ENCODE measurements at places on chromosomes 16 and 17.

GRCh38 chr17:64332502-64332901, 58.2 kb downstream of the PECAM1 start:
- DNase-seq = no peak

DNA sequence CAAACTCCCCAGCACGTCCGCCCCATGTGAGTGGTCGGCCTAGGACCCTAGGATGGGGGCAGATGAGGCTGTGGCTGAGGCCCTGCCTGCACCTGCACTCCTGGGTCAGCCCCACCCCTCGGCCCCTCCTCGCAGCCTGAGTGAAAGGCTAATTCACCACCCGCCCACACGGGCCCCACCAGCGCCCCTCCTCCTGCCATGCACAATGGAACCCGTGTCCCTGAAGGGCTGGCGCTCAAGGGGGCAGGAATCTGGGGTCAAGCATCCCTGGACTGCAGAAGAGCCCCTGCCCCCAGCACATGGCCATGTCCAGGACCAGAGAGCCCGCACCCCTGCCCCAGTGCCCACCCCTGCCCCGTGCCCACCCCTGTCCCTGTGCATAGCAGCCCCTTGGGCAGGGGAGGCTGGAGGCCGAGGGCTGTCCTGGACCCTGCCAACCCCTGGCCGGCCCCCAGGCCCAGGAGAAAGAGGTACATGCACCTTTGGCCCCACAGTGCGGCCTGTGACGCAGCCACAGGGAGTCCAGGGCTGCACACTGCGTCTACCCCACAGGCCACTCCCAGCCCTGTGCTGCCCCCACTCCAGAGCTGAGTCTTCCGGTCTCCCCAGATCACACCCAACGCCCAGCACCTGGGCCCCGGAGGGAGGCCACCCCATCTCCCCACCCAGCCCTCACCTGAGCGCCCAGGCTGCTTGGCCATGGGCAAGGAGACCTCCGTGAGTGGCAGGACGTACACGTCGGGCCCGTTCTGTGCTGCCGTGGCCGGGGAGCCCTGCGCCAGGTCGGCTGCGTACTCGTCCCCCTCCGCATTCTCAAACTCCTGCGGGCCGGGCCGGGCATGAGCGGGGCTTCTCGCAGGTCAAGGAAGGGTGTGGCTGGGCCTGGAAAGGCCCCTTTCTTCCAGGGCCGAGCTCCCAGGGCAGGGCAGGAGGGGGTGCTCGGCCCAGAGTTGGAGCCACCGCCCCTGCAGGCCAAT, 34.6 kb upstream of the PVALEF start:
- DNase-seq = no peak

GRCh38 chr16:27677263-27677662, 127.3 kb downstream of the KATNIP start:
- no peak for DNase-seq

DNA sequence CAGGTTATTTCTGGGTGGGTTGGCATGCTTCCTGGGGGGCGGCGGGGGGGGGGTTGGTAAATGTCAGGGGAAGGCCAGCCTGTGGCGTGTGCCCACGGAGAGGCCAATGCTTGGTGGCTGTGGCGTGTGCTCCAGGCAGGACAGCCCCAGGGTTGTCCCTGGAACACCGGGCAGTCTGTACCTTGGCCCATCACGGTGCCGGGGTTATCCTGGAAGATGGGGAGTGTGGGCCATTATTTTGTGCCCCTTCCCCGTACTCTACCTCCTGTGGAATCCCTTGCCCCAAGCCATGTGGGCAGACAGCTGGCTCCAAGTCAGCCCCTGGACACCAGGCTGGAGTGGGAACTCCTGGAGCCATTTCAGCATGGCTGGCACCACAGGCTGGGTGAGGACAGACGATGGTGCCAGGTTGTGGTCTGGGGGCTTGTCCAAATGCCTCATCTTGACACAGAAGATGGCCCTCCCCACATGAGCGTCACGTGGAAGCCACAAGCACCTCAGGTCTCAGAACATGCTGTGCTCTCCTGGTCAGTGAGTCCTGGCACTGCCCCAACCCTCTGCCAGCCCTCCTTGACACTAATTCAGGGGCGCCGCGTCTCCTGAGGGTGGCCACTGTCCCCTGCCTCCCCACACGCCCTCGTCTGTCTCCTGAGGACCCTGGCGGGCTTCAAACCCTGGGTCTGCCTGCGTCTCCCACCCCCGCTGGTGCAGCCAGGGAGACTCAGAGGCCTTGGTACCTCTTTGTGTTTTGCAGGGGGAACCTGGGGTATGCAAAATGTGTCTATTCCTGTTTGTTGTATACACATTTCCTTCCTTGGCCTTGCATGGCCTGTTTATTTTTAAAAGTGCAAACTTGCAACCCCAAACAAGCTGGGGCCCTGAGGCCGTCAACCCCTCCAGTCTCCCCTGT, 4.3 kb downstream of the SLC16A3 start:
- no peak for DNase-seq

- no peak for DNase-seq
Observed at GRCh38 chr16:57504001-57504400, 17.7 kb upstream of the DOK4 start.

GRCh38 chr17:40555296-40556190, 9.7 kb downstream of the CCR7 start:
- DNase-seq = no peak

GRCh38 chr17:60102632-60103096, 23.9 kb upstream of the HEATR6 start:
- DNase-seq = no peak

DNA sequence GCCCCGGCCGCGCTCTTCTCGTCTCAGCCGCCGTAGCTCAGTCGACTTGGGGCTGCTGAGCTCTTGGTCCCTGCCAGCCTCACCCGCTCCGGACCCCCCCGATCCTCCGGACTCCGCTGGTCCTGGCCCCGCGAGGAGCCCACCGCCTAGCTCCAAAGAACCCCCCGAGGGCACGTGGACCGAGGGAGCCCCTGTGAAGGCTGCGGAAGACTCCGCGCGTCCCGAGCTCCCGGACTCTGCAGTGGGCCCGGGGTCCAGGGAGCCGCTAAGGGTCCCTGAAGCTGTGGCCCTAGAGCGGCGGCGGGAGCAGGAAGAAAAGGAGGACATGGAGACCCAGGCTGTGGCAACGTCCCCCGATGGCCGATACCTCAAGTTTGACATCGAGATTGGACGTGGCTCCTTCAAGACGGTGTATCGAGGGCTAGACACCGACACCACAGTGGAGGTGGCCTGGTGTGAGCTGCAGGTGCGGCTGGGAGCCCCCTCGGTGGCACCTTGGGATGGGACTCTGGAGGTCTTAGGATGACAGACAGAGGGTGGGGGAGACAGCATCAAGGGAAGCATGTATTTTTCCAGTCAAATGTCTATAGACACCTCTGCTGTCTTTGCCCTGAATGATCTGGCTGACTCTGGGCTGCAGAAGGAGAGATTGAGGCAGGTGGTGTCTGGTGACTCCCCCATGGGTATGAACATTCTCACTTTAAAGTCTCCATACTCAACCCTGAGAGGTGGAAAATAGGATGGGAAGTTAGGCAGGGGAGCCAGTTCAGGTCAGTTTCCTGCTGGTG, 635 bp downstream of the WNK4 start:
- no peak for DNase-seq

GRCh38 chr17:38315497-38315896, 18.5 kb downstream of the MRPL45 start:
- no peak for DNase-seq

DNA sequence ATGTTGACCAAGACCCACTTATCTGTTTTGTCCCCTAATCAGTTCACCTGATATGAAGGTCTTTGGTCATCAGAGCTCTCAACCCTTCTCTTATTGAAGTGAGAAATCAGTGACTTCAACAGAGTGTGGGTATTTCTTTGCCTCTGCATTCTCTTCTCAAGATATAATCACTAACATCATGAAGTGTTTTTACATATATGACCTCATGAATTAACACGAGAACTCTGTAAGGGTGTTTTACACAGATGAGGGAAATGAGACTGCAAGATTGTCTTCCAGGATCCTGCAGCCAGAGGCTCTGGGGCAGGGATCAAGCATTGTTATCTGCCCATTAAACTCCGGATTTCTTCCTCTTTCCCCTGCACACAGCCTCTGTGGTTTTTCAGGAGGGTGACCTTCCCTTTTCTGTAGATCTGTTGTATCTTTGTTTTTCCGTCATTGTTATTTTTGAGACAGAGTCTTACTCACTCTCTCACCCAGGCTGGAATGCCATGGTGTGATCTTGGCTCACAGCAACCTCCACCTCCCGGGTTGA, 22.7 kb downstream of the LCMT1 start:
- no peak for DNase-seq

DNA sequence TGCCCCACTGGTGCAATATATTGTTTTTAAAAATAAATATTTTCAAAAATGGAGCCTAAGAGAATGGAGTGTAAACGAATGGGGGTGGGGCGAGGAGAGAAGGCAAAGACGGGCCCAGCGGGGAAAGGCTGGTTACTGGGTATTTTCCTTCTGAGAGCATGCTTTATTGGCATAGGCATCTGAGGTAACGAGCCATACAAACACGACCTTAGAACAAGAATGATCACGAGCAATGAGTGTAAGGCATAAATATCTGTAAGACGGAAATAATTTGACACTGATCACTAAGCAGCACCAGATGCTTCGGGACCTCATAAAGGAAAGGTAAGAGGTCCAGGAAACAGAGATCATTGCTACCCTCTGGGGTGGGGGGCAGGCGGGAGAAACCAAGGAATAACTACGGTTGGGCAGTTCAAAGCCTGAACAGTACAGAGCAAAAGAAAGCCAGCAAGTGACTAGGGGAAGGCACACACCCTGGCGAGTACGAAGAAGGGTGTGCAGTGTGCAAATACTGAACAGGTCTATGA, 959 bp downstream of the SSH2 start:
- no peak for DNase-seq

DNA sequence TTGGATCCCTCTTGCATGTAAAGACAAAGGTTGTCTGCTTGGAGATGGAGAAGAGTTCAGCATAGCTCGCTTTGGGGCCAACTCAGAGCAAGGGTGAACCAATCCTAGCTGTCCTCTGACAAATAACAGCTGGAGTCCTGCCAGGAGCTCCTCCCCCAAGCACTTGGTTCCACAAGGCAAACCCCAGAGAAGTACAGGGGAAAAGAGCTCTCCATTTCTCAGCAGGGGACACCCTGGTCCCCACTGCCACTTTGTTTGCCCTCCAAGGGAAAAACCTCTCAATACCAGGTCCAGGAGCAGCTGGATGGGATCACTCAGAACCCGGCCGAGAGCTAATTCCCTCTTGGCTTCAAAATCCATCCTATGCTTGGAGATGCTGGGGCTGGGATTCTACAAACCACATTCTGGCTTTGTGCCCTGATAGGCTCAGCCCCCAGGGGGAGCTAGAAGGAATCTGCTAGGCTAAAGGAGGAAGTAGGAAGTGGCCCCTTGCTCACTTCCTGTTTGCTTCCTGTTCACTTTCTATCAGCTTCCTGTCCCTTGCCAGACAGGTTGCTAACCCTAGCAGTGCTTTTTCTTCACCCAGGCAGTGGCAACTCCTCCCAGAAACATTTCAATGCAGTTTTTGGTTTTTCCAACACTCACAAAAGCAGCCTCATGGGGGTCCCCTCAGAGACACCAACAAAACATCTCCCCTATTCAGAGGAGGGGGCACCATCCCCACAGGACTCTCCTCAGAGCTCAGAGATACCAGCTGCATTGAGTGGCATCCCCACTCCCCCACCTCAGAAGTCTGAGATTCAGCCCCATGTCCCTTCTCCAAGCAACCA, 30.7 kb downstream of the CDRT4 start:
- peak; percentile 93 for DNase-seq

DNA sequence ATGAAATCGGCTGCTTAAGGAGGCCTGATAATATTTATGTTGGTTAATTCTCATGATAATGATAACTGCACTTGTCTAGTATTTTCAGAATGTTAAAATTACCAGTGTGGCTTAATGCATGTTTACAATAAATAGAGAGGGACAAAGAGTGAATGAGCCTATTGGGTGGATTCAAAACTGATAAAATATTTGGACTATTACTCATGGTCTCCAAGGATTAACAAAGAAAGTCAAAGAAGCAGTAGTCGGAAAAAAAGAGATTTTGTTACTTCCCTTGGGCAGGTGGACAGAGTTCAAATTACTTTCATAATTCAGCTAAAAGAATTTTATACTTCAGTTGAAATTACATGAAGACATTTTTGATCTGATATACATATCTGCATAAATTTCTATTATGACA, 258.2 kb upstream of the PMFBP1 start:
- no peak for DNase-seq

DNA sequence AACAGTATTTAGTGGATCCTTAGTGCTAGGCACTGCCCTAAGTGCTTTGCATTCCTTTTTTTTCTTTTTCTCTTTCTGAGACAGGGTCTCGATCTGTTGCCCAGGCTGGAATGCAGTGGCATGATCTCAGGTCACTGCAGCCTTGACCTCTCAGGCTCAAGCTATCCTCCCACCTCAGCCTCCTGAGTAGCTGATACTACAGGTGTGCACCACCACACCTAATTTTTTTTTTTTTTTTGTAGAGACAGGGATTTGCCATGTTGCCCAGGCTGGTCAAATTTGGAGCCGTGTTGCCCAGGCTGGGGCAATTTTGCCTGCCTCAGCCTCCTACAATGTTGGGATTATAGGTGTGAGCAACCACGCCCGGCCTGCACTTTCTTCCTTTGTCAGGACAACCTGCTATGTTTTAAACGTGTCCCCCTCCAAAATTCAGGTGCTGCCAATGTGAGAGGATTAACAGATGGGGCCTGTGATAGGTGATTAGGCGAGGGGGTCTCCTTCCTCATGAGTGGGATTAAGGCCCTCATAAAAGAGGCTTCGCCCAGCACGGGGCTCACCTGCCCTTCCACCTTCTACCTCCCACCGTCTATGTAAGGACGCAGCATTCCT, 5.4 kb downstream of the NQO1 start:
- no peak for DNase-seq

DNA sequence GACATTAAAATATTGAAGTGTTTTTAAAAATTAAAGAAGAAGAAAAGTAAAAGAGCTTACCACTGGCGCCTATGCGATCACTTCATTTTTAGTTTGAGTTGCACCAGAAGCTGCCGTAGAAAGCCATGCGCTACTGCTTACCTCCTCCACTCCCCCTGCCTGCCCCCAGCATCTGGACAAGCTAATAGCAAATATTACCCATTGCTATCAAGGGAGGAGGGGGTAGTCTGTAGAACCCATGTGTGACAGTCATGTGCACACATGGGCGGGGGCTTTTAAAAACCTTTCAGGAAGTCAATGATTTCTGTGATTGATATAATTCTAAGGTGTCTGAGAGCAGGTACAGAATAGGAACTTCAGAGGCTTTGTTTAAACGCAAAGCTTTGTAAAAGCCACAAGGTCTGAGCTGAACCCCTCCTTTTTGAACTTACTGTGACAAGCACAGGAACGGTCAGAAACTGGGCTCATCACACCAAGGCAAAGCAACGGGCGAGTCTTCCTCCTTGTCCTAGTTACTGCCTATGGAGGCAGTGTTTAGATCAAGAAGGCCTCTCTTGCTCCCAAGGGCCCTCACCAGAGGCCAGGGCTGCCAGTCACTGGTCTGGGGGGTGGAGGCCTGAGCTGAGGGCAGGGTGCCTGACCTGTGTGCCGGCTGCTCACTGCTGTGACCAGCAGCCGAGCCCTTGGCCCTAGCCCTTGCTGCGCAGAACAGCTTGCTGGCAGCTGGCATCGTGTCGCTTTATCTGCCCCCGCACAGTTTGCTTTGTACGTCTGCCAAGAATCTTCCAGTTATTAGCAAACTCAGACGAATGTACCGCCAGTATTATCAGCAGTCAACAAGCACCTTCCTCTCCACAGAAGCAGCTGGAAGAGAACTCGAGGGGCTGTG, 15.0 kb downstream of the GINS2 start:
- peak; percentile 74 for DNase-seq

- DNase-seq = no peak
Observed at GRCh38 chr16:58421529-58421928, 29.3 kb downstream of the GINS3 start.

Measured in NCI-H345 (cell line).